Activated T-helper 1 cell treated with anti-CD3 and anti-CD28 coated beads, Interleukin-12 subunit alpha, Interleukin-12 subunit beta, Interleukin-2, Interleukin-4 antibody, amounts not matched to agents 30 ng/mL and 10 ng/mL and 1 ng/mL, durations not matched to agents 14 hours and 24 hours and 36 hours (primary cell): ENCODE measurements at places on chromosomes 12 and 14. TPM values are rescaled to one million over a fixed set of nuclear protein-coding genes. Genes with fewer than 3 reads are reported as not detected.

Gene TRIM9
- total RNA-seq, result 0.31 TPM in 1 of 2 replicates, not detected in the other

Gene RNASE11
- total RNA-seq, result not detected in 2 replicates

Gene TEX52
- total RNA-seq, result 0.17 TPM in 1 of 2 replicates, not detected in the other

Gene IL31
- 5.5 and 6.6 TPM in 2 replicates for total RNA-seq

Gene RAD51B
- total RNA-seq, result 25.9 and 26.1 TPM in 2 replicates

DNA sequence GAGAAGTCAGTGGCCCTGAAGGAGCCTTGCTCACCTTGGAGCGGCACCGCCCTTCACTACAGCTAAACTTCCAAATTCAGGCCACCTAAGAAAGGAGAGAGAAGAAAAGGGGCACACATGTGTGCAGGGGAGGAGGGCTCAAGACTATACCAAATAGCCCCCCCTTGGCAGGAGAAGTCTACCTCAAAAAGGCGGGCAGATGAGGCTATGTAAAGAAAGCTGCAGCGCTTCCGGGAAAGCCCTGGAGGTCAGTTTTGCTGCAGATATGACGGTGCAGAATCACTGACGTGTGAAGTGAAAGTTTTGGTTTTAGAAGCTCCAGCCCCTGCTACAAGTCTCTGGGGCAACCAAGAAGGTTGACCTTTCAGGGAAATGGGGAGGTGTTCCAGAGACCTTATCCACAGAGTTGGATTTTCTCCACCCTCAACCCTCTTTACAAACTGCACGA lies 48.2 kb upstream of the PNMA1 start:
- DNase-seq, result no peak
- H3K4me1 ChIP-seq, result peaks cover 67% of the 10 kb centered on the region
- peak overlapping the region; percentile 35 for H3K27ac ChIP-seq
- peaks cover 11% of the 10 kb centered on the region for H3K36me3 ChIP-seq
- peak overlapping the region; percentile 37 for H3K4me3 ChIP-seq

DNA sequence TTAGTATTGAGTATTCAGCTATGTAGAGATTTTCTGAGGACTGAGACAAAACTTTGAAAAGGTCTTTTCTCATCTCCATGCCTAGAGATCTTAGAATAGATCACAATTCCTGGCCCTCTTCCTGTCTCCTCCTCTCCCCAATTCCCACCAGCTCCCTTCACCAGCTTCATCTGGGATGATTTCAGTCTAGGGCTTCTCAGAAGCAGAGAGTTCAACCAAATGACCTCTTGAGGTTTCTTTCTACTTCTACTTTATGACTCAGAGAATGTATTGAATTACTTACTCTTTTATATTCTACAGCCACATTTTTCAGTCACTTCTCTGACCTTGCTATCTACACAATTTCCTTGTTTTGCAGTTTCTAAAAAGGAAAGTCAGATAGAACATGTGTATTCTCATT lies 19.4 kb upstream of the SNX6 start:
- H3K4me3 ChIP-seq, result no peak overlapping the region
- peaks cover 5% of the 10 kb centered on the region for H3K4me1 ChIP-seq
- H3K27me3 ChIP-seq, result peaks cover 4% of the 10 kb centered on the region
- no peak for DNase-seq

- H3K27me3 ChIP-seq, result peaks cover 11% of the 10 kb centered on the region
- no peak for DNase-seq
- no peaks in the 10 kb centered on the region for H3K36me3 ChIP-seq
- H3K4me1 ChIP-seq, result no peaks in the 10 kb centered on the region
- no peak overlapping the region for H3K27ac ChIP-seq
- H3K4me3 ChIP-seq, result no peak overlapping the region
These were observed 159.6 kb upstream of the C14orf180 start for GRCh38 chr14:104419865-104420505.

GRCh38 chr14:77489041-77489440 lies 9.6 kb downstream of the ISM2 start:
- H3K4me1 ChIP-seq, result no peaks in the 10 kb centered on the region
- no peaks in the 10 kb centered on the region for H3K36me3 ChIP-seq
- no peak for DNase-seq

GRCh38 chr12:79326222-79326621 lies 364.5 kb downstream of the PAWR start:
- H3K4me1 ChIP-seq, result no peaks in the 10 kb centered on the region
- DNase-seq, result no peak
- no peak overlapping the region for H3K27ac ChIP-seq
- H3K4me3 ChIP-seq, result no peak overlapping the region

DNA sequence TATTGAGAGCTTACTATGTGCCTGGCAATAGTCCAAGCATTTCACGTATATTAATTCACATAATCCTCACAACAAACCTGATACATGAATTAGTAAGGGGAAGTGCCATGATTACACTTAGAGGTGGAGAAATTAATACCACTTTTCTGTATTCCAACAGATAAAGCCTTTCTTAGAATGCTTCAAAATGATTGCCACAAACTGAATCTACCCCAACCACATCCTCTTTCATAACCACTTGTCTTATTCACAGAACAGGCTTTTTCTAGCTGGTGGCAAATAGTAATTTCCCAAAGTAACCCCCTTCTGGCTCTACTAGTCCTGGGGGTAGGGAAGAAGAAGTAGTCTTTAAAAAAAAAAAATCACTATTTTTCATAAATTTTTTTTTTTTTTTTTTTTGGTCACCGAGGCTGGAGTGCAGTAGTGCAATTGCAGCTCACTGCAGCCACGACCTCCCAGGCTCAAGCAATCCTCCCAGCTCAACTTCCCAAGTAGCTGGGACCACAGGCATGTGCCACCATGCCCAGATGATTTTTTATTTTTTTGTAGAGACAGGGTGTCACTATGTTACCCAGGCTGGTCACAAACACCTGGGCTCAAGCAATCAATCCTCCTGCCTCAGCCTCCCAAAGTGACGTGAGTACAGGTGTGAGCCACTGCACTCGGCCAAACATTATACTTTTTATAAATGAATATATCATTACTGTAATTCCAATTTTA lies 59.0 kb upstream of the ARID2 start:
- peaks cover 7% of the 10 kb centered on the region for H3K36me3 ChIP-seq
- DNase-seq, result peak; percentile 9
- H3K4me1 ChIP-seq, result peaks cover 31% of the 10 kb centered on the region
- H3K4me3 ChIP-seq, result no peak overlapping the region
- H3K27ac ChIP-seq, result no peak overlapping the region
